Activated naive CD8-positive, alpha-beta T cell treated with anti-CD3 and anti-CD28 coated beads, Interleukin-2, amount 50 U/mL, for 24 hours (primary cell): ENCODE measurements at places on chromosomes 11 and 22.

GRCh38 chr22:18021431-18021830, 2.9 kb downstream of the MICAL3 start:
- no peaks in the 10 kb centered on the region for H3K36me3 ChIP-seq
- no peak overlapping the region for H3K4me3 ChIP-seq
- no peak for DNase-seq
- H3K4me1 ChIP-seq: peaks cover 11% of the 10 kb centered on the region
- H3K27me3 ChIP-seq: peaks cover 40% of the 10 kb centered on the region

DNA sequence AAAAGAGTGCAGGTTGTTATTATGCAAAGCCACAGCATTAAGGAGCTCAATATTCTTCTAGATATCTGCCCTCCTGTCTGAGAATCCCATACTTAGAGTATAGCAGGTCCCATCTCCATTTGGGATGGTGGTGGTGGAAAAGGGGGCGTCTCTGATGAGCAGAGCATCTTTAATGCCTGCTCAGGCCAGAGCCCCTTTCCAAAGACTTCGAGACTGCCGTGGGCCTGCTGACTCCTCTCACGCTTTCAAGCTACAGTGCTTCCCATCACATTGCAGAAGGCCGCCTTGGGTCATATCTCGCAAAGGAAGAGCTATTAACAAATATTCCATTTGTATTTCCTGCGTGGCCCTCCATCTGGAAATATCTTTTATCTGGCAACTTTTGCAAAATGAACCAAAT, 10.9 kb downstream of the LMO2 start:
- no peaks in the 10 kb centered on the region for H3K36me3 ChIP-seq
- H3K27me3 ChIP-seq: peaks cover 86% of the 10 kb centered on the region
- no peak overlapping the region for H3K27ac ChIP-seq

GRCh38 chr11:60923326-60923725, 934 bp upstream of the TMEM132A start:
- peaks cover 23% of the 10 kb centered on the region for H3K27me3 ChIP-seq
- H3K4me1 ChIP-seq: peaks cover 36% of the 10 kb centered on the region
- no peak for DNase-seq
- H3K36me3 ChIP-seq: peaks cover 36% of the 10 kb centered on the region
- H3K4me3 ChIP-seq: no peak overlapping the region
- no peak overlapping the region for H3K27ac ChIP-seq

DNA sequence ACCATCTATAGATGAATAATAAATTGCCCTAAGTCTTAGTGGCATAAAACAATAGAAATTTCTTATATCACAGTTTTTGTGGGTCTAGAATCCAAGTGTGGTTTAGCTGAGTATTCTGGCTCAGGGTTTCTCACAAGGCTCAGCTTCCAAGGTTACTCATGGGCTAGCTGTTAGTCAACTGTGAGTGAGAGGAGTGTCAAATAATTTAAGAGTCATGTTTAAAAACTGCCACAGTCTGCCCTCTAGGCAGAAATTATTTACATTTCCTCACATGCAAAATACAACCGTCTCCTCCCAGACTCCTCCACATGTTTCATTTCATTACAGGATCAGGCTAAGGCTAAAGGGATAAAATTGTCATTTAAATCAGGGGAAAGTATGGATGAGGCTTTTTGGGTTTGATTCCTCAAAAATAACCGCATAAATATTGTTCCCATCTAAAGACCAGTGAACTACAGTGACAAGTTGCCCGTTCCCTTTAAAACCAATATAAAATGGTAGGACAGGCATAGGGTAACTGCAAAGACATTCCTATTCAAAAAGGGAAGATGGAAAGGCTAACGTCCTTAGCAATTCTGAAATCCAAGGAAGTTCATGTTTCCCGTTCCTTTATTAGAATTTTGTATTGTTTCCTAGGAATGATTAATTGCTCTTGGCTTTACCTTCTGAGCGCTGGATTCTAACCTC, 324.3 kb downstream of the DYNC2H1 start:
- H3K36me3 ChIP-seq: peaks cover 2% of the 10 kb centered on the region
- no peaks in the 10 kb centered on the region for H3K4me1 ChIP-seq
- DNase-seq: no peak

- no peaks in the 10 kb centered on the region for H3K36me3 ChIP-seq
- no peak for DNase-seq
- H3K4me1 ChIP-seq: peaks cover 12% of the 10 kb centered on the region
- no peak overlapping the region for H3K27ac ChIP-seq
Observed at GRCh38 chr22:50705851-50706351, 32.1 kb upstream of the ACR start.

GRCh38 chr22:32142600-32142999, 16.5 kb downstream of the C22orf42 start:
- H3K27me3 ChIP-seq: peaks cover 1% of the 10 kb centered on the region
- DNase-seq: peak; percentile 34
- H3K27ac ChIP-seq: peak overlapping the region; percentile 92
- peak overlapping the region; percentile 33 for H3K4me3 ChIP-seq

GRCh38 chr11:109641549-109641948, 219.6 kb downstream of the C11orf87 start:
- no peak overlapping the region for H3K4me3 ChIP-seq
- no peaks in the 10 kb centered on the region for H3K36me3 ChIP-seq
- no peaks in the 10 kb centered on the region for H3K27me3 ChIP-seq
- no peak for DNase-seq

GRCh38 chr11:93718057-93718563, 23.2 kb downstream of the TAF1D start:
- no peaks in the 10 kb centered on the region for H3K27me3 ChIP-seq
- DNase-seq: no peak
- peaks cover 15% of the 10 kb centered on the region for H3K4me1 ChIP-seq
- H3K27ac ChIP-seq: peak overlapping the region; percentile 23
- H3K4me3 ChIP-seq: no peak overlapping the region

DNA sequence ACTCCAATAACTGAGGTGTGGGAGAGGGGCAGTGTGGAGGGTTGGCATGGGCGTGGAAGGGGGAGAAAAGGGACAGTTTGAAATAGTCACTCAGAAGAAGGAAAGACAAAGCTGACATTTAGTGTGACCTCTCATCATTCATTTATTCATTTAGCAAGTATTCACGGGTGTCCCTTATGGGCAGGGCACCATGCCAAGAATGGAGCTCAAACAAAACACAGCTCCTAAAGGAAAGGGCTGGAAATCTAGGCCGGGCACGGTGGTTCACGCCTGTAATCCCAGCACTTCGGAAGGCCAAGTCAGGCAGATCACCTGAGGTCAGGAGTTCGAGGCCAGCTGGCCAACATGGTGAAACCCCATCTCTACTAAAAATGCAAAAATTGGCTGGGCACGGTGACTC, 19.4 kb upstream of the DGKZ start:
- no peak for DNase-seq
- no peak overlapping the region for H3K4me3 ChIP-seq
- H3K27me3 ChIP-seq: peaks cover 9% of the 10 kb centered on the region
- H3K4me1 ChIP-seq: peaks cover 28% of the 10 kb centered on the region
- H3K27ac ChIP-seq: no peak overlapping the region
- no peaks in the 10 kb centered on the region for H3K36me3 ChIP-seq

DNA sequence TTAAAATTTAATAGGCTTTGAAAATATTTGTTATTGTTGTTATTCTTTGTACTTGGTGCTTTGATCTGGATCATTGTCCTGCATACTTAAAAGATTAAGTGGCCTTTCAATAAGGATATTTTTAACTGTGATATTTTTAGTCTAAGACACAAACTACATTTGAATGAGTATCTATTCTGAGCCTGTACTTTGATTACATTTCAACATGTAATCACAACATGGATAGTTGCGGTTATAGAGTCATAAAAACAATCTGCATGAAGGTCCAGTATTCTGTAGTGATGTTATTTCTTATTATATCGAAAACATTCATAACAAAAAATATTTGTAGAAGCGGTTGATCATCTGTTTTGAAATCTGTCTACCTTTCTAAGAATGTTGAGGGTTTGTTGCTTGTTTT, 58.6 kb downstream of the HIPK3 start:
- peaks cover 3% of the 10 kb centered on the region for H3K36me3 ChIP-seq
- no peak overlapping the region for H3K27ac ChIP-seq

DNA sequence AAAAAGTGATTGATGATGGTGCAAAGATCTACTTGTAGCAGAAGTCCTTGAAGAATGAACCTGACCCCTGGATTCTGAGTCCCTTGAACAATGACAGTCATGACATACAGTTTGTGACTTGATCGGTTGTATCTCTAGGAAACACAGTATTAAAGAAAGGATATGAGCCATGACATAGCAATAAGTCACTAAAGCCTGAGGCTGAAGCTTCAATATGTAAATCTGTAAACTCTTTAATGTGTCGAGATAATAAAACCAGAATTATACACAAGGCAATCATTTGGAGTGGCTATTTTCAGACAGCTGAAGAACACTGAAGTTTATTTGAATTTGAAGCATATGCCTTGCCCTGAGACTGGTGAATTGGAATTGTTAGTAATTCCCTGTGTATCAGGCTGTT, 911.5 kb upstream of the RAG2 start:
- H3K27ac ChIP-seq: no peak overlapping the region
- no peaks in the 10 kb centered on the region for H3K36me3 ChIP-seq
- peaks cover 2% of the 10 kb centered on the region for H3K27me3 ChIP-seq
- no peak overlapping the region for H3K4me3 ChIP-seq

DNA sequence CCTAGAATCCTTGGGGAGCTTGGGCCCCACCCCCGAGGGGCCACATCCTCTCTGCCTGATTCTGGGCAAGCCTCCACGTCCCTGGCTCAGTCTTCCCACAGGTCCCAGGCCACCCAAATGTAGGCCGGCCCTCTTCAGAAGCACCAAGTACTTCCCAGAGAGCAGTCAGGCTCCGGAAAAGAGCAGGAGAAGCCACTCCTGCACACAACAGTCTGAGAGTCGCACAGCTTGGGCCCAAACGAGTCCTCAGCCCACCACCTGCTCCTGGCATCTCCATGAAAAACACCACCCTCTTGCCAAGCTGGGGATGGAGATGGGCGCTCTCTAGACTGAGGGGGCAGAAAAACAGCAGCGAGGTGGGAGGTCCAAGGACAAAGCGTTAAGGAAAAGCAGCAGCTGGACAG, 15.4 kb downstream of the EHD1 start:
- H3K36me3 ChIP-seq: peaks cover 36% of the 10 kb centered on the region
- H3K4me3 ChIP-seq: peak overlapping the region; percentile 66
- peaks cover 95% of the 10 kb centered on the region for H3K4me1 ChIP-seq
- H3K27ac ChIP-seq: peak overlapping the region; percentile 98
- no peak for DNase-seq

DNA sequence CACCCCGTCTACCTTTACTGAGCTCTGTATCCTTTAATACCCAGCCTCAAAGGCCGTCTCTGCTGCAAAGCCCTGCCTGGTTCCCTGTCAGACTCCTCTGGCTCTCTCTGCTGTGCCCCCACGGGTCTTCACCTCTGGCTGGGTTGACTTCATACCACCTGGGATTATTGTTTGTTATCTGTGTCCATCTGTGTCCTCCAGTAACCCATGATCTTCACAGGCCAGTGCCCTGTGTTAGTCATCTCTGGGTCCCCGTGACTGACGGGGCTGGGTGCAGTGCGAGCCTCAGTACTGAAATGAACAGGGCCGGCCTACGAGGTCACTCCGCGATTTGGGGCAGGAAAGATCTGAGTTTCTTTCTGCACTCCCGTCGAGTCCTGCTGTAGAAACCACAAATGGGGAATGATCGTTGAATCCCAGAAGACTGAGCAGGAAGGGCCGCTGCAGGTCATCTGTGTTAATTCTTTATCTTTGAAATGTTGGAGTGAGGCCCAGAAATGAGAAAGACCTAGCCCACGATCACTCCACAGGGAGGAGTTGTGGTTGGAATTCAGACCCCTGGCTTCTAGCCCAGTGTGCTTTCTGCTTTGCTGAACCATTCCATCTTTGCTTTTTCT, 12.3 kb upstream of the TUB start:
- no peak overlapping the region for H3K27ac ChIP-seq
- no peak for DNase-seq
- H3K4me3 ChIP-seq: no peak overlapping the region

DNA sequence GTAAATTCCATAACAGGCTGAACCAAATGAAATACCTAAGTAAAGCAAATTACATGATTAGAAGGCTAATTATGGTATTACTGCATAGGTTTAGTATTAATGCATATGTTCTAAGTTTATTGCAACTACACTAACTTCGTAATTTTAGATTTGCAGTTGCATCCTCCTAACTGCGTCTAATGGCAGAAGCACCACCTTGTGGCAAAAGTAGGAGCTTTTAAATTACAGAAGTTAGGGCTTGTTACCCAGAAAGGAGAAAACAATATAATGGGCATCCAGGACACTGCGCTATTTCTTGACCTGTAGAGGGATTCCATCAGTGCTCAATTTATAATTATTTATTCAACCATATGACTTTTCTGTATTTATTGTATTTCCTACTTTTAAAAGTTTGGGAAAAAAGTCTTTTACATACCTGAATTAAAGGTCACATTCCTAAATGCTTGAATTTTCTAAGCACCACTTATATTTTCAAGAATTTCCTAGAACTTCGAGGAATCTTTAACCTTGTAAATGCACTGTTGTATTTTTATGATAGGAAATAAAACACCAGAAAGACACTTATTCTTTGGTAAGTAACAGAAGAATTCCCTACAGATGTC, 16.3 kb upstream of the GPR83 start:
- H3K4me1 ChIP-seq: no peaks in the 10 kb centered on the region
- H3K27ac ChIP-seq: no peak overlapping the region
- peaks cover 37% of the 10 kb centered on the region for H3K36me3 ChIP-seq
- no peaks in the 10 kb centered on the region for H3K27me3 ChIP-seq

- no peak overlapping the region for H3K27ac ChIP-seq
- no peak for DNase-seq
- H3K4me1 ChIP-seq: peaks cover 16% of the 10 kb centered on the region
- no peaks in the 10 kb centered on the region for H3K36me3 ChIP-seq
- H3K4me3 ChIP-seq: no peak overlapping the region
Observed at GRCh38 chr11:124736736-124737135, 3.0 kb upstream of the NRGN start.

DNA sequence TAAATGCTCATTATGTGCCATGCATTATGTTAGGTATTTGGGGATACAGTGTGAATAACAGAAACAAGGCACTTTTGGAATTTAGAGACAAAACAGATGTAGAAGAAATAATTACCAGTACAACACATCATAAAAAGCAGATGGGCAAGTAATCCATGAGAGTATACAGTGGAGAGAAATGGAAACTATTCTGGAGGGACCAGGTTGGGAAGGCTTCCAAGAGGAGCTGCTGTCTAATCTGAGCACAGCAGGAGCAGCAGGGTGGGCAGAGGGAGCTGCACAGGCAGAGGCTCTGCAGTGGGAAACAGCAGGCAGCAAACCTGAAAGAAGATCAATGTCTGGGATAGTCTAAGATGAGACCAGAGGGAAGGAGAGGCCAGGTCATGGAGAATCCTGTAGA, 268.7 kb upstream of the CCDC90B start:
- no peaks in the 10 kb centered on the region for H3K36me3 ChIP-seq
- DNase-seq: no peak
- H3K27me3 ChIP-seq: peaks cover 3% of the 10 kb centered on the region
- no peak overlapping the region for H3K27ac ChIP-seq
- H3K4me1 ChIP-seq: no peaks in the 10 kb centered on the region

GRCh38 chr11:40514124-40514523, 945.3 kb downstream of the LRRC4C start:
- no peak overlapping the region for H3K27ac ChIP-seq
- H3K4me3 ChIP-seq: no peak overlapping the region
- no peak for DNase-seq
- H3K36me3 ChIP-seq: no peaks in the 10 kb centered on the region
- H3K4me1 ChIP-seq: no peaks in the 10 kb centered on the region
- H3K27me3 ChIP-seq: no peaks in the 10 kb centered on the region
